Fibroblast of the conjunctiva (primary cell): ENCODE measurements at places on chromosomes 4 and X.

DNA sequence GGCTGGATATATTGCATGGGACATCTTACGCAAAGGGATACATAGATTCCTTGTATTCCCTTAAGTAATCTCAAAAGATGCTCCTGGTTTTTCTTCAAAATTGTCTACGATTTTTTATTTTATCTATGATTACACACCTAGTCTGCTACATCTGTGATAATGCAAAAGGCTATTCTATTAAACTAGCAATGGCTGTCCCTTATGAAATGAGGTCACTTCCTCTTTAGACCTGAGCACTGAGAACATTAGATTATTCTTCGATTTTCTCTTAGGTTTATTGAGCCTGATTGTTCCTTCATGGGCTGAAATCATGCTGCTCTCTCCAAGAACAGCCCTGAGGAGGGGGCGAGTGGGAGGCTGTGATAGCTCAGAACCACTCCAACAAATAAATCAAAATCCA lies 126.8 kb upstream of the ENPP6 start:
- DNase-seq: no peak

GRCh38 chr4:95268819-95269565 lies 279.8 kb downstream of the UNC5C start:
- DNase-seq: no peak

GRCh38 chrX:131977619-131978018 lies 45.5 kb upstream of the STK26 start:
- no peak for DNase-seq

- DNase-seq: no peak
These were observed 49.7 kb upstream of the GAB1 start for GRCh38 chr4:143286701-143287571.
